ENCODE measurements at places on chromosomes 13 and 19.

DNA sequence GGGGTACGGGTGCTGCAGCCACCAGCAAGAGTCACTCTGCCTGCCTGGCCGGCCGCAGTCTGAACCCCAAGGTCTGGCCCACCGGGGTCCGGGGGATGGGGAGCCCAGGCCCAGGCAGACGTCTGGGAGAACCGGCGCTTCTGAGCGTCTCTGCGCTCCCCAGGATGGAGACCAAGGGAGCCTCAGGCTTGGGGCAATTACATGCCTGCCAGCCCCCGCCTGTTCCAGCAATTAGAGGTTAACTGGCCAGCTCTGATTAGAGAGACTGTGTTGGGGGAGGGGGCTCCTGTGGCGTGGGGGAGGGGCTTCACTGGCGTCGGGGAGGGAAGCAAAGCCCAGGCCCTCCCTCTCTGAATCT is 11.9 kb downstream of the MEIS3 start:
- no peak for DNase-seq

DNA sequence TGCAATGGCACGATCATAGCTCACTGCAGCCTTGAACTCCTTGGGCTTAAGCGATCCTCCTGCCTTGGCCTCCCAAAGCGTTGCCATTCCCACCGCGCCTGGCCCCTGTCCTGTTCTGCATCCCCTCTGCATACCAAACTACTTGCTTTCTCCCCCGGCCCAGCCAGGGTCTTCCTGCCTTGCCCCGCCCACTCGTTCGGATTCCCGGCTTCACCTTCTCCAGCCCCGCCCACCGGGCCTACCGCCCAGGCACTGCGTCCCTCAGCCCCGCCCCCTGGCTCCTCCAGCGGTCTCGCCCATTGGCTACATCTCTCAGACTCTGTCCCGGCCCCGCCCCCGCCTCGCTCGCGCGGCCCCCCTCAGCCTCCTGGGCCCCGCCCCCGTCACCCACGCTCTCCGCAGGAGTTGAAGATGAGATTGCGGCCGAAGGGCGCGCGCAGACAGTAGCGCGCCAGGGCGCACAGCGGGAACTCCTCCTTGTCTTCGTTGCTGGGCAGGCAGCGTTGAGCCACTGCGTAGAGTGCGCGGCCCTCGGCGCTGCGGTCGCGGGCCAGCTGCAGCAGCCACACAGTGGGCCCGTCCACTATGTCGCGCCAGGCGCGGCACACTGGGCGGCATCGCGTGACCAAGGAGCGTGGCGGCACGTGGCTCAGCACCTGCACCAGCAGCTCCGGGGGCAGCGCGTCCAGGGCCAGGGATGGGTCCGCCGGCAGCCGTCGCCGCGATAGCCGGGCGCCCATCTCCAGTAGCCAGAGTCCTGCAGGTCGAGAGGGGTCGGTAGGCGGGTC is 19.0 kb downstream of the MRPS12 start:
- peak; percentile 94 for DNase-seq

DNA sequence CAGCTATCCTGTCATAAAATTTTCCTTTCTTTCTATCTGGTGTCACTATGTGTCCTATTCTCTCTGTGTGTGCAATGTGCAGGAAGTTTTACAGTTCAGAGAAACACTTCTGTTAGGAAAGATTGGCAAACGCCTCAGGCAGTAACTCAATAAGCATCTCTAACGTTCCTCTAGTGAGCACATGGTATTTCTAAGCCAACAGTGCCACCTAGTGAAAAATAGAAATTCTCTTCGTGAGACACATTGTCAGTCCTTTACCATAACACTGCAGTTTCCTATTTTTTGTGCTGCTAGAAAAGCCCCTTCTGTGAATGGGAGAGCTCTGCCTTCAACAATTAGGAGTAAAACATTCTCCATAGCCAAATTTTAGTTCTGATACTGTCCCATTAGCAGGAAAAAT is 50.7 kb downstream of the ZNF723 start:
- DNase-seq = no peak

DNA sequence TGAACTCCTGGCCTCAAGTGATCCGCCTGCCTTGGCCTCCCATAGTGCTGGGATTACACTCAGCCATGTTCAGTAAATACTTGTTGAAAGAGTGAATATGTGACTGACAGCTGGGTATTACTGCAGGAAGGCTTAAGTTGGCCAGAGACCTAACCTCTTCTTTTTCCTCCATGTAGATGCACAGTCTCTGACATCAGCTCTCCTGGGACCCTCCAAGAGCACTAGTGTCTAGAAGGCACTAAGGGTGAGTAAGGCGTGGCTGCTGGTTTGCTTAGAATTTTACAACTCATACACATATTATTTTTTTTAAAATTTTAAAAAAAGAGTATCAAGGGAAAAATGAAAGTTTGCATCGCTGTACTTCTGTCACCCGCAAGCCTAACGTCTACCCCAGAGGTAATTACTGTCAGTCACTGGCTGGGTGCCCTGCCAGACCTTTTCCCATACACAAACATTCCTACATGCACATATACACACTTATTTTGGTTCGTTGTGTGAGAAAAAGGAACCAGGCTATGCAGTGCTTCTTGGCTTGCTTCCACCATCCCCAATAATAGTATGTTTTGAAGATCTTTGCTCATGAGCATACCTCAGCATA is 122.0 kb downstream of the SIPA1L3 start:
- DNase-seq = no peak

DNA sequence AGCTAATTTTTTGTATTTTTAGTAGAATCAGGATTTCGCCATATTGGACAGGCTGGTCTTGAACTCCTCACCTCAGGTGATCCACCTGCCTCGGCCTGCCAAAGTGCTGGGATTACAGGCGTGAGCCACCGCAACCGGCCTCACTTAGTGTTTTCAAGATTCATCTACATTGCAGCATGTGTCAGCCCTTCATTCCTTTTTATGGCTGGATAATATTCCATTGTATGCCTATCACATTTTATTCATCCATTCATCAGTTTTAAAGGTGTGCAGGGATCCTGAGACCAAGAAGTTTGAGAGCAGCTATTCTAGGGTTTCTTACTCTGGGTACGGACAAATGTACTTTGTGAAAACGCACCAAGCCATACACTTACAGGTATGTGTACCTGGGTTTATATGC is 9.1 kb downstream of the COQ8B start:
- no peak for DNase-seq

DNA sequence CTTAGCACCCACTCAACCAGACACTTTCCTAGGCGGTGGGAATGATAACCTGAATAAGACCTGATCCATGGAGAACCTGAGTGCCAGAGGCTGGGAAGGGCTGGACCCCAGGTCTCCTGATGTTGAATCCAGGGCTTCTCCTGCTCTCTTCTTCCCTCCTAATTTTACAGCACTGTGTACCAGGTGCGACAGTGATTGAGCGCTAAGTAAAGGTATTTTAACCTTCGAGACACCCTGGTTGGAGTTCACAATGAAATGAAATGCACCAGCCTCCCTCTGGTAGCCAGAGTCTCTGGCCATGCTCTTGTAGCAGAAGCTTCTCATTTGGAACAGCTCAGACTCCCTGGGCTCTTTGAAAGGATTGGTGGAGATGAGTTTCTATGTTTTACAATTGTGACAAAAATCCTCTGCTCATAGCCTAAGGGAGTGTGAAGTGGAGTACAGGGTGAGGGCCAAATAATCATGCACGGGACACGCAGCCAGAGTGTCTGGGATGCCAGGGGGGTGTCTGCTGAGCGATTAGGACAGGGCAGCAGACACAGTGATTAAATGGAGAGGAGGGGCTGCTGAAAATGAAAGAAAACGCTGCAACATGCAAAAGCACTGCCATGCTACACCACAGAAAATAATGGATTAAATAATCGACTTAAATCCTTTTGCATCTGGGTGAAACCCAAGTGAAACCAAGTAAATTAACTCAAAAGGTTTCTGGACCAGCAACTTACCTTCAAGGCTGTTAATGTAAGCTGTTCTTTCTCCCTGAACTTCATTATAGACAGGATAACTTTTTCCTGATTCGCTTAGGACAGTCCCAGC is 83.8 kb downstream of the FAM216B start:
- no peak for DNase-seq

All from activated CD4-positive, alpha-beta T cell treated with anti-CD3 and anti-CD28 coated beads for 48 hours (primary cell).